ENCODE measurements at places on chromosomes 1 and 21.
A peak's percentile ranks its signal among the peaks of the same experiment; 100 is the strongest.

GRCh38 chr1:230857822-230858221 lies 10.5 kb downstream of the C1orf198 start:
- no peak for DNase-seq

DNA sequence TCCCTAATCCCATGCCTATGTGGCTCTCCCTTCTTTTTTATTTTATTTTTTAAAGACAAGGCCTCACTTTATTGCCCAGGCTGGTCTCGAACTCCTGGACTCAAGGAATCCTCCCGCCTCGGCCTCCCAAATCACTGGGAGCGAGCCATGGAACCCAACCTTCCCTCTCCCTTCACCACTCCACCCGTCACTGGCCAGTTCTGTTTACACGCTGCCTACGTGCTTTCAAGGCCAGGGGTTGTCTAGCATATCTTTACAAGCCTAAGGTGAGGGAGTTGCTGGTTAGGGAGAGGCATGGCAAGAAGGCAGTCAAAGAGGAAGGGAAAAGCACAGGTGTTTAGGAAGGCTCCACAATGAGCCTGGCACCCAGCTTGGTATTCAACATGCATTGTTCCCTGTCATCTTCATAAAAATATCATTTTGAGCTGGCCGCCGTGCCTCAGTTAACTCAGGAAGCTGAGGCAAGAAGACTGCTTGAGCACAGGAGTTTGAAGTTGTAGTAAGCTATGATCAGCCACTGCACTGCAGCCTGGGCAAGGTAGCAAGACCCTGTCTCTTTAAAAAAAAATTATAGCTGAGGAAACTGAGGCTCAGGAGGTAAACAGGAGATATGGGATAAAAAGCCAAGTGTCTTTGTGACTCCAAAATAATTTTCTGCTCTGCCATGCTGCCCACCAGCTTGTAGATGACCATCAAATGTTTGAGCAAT lies 1.1 kb downstream of the RHBDL2 start:
- DNase-seq: no peak

- DNase-seq: no peak
These were observed 15.8 kb downstream of the BEND5 start for GRCh38 chr1:48760857-48761256.

DNA sequence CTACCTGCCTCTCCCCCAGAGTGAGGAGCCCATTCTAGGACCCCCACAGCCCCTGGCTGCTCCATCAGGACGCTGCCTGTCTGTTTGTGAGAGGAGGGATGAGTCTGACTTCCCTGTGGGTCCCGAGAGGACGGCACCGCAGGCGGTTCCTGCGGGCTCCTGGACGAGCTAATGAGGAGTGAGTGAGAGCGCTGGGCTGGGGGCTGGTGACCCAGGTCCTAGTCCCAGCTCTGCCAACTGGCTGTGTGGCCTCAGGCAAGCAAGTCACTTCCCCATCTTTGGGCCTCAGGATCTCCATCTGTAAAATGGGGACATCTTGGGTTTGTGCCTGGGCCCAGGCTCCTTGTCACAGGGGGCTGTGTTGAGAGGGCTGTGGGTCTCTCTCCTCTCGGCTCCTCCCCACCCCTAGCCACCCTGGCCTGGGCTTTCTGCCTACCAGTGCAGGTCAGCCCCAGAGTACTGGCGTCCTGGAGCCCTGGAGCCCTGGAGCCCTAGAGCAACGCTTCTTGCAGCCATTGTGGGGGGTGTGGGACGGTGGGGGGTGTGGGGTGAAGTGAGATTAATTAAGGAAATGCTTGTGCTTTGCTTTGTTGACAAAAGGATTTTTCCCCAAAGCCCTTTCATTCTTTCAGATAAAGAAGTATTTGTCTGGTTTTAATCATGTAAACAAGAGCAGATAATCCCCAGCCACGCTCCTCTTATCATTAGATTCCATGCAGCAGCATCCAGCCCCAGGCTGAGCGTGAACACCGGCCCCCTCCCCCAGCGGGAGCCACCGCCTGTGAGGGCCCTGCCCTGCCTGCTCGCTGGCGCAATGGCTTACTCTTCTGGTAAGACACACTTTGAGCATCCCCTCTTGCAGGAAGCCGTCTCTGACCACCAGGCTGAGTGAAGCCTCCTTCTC lies 26.8 kb downstream of the SLC1A7 start:
- DNase-seq: no peak

- DNase-seq: no peak
These were observed 3.4 kb upstream of the TEX35 start for GRCh38 chr1:178509414-178510007.

DNA sequence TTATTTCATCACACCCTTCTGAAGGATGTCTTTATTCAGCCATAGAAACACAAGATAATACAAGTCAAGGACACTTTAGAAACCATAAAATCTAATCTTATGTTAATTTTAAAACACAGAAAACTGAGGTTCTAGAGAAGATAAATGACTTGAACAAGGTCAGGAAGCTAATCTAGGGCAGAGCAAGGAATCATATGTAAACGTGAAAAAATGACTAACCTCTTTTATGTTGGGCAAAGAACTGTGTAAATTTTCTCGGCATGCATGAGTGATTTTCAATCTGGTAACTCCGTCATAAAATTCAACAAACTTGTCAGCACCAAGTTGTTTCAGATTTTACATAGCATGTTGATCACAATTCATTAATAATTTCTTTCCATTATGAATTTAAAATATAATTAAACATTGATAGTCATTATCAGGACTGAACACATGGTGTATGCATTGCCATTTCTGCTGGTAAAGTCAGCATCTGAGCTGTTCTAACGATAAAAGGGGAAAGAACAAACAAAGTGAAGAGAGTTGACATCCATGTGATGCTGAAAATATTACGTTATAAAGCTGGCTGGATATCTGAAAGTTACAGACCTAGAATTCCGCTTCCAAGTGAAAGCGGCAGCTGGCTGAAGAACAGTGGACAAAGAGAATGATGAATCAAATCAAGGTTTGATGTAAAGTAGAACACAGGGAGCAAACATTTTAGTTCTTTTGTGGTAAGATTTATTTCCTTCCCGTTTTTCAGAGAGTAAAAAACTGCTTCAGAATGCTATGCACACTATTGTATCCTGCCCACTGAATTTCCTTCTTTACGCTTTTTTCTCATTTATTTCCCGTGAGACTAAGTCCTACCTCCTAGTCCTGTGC lies 1037.4 kb upstream of the TMPRSS15 start:
- DNase-seq: no peak

- DNase-seq: peak; percentile 22
These were observed 37.7 kb upstream of the DDAH1 start for GRCh38 chr1:85502625-85503083.

DNA sequence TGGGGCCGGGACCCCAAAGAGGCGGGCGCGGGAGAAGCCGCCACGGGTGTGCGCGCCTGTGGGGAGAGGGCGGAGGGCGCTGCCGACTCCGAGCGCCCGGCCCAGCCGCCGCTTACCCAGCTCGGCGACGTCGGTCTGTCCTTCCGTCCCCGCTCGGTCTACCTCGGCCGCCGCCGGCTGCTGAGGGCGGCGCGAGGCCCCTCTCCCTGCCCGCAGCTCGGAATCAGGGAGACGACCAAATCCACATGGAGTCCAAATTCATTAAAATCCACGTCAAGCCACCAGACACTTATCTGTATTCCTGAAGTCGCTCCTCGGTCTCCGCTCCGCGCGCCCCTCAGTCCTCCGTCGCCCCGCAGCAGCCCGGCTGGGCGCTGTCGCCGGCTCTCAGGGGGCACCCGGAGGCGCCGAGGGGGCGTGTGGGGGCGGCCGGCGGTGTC lies 637 bp downstream of the PLXNA2 start:
- DNase-seq: no peak
